CD4-positive, alpha-beta T cell treated with Interleukin-6 for 4 hours (primary cell): ENCODE measurements at places on chromosomes 13 and 19.
A peak's percentile ranks its signal among the peaks of the same experiment; 100 is the strongest.

GRCh38 chr13:41762796-41763195 is 198.1 kb downstream of the VWA8 start:
- DNase-seq = no peak

DNA sequence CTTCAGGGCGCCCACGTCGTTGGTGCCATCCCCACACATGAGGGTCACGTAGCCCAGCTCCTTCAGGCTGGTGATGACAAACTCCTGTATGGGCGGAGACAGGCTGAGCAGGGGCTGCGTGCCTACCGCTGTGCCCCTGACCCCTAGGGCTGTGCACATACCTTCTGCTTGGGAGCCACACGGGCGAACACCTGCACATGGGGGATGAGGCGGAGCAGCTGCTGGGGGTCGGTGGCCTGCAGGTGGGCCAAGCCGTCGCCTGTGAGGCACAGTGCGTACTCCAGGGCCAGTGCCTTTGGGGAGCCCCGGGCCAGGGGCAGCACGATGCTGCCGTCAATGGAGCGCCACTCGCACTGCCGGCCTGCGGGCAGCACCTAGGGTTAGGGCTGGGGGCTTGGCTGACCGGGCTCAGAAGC is 6.1 kb upstream of the GMIP start:
- DNase-seq = no peak

GRCh38 chr13:22320991-22321390 is 650.1 kb downstream of the FGF9 start:
- DNase-seq = no peak

DNA sequence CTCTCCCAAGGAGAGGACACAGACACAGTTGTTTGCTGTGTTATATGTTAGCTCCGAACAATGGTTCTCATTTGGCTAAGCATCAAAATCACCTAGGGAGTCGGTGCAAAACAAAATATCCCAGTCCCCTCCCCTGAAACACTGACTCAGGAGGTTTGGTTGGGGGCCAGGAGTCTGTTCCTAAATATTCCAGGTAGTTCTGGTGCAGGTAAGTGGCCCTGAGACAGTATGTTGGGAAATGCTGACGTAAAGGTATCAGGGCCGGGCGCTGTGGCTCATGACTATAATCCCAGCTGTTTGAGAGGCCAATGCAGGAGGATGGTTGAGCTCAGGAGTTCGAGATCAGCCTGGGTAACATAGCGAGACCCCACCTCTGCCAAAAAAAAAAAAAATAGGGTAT is 2.3 kb upstream of the MAP2K7 start:
- no peak for DNase-seq

- peak; percentile 46 for DNase-seq
Measured at GRCh38 chr19:49157445-49158224, at the start of gene TRPM4. Gene TRPM4 (plus strand): TSS chr19:49157792. CDS start chr19:49157867, 75 bp downstream.

DNA sequence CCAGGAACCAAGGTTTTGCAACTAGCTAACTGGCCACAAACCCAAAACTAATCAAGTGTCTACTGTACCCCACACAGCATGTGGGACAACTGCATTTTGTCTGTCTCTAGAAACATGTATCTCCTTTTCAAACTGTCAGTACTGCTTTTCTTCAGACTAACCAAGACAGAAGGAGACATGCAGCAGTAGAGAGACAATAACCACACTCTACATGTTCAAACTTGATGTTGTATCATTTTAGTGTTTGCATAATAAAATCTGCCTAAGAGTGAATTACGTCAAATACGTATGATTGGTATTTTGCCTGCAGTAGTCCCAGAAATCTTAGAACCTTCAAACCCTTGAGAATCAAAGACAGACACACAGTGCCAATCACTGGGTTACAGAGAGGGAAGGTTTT is 22.0 kb upstream of the FREM2 start:
- no peak for DNase-seq

DNA sequence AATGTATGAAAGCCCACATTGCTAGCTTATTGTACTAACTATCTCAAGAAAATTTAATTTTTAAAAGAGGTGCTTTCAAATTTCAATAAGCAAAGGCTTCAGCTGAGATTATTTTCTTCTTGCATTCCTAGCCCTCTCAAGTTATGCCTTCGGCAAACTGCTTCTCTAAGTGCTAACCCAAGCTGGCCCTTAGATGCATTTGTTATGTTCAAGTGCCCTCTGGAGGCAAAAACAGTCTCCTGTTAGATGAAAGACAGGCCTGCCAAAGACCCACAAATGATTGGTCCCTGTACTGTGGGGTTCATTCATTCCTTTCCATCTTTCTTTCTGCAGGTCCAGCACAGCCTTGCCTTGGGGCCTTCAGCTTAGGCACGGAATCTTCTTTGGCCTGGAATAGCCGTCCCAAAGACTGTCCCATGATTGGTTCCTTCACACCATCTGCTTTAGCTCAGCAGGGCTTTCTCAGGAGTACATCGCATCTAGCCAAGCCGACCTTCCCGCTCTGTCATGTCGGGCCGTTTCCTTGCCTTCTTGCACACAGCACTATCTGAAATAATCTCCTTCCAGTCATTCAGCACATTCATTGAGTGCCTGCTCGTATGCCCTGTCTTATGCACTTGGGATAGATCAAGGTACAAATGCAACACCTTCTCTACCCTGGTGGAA is 26.4 kb upstream of the TPTE2 start:
- peak; percentile 20 for DNase-seq

GRCh38 chr19:19877724-19878123 is 12.0 kb downstream of the ZNF253 start:
- DNase-seq = no peak

- DNase-seq = peak; percentile 76
Measured at GRCh38 chr19:48419158-48419920, 25.9 kb downstream of the GRIN2D start.
